T-cell (primary cell): ENCODE measurements at places on chromosomes 6 and 20. TPM values are rescaled to one million over a fixed set of nuclear protein-coding genes. Genes with fewer than 3 reads are reported as not detected.

SNRPB2 gene
- total RNA-seq = 45.5 TPM

BHLHE23 gene
- not detected for total RNA-seq

ERVFRD-1 gene
- total RNA-seq = not detected

ECT2L gene
- total RNA-seq = not detected

LPA gene
- total RNA-seq = not detected

SNAP91 gene
- total RNA-seq = not detected

DYNLT2 gene
- 2.7 TPM for total RNA-seq

PYGB gene
- 29.7 TPM for total RNA-seq

SLC4A11 gene
- 1.4 TPM for total RNA-seq

GLP1R gene
- total RNA-seq = not detected

CST2 gene
- not detected for total RNA-seq

MEA1 gene
- 20.5 TPM for total RNA-seq

TSPO2 gene
- total RNA-seq = not detected

TBXT gene
- total RNA-seq = not detected

ACTL10 gene
- total RNA-seq = 6.1 TPM

GDAP1L1 gene
- total RNA-seq = not detected

OLIG3 gene
- not detected for total RNA-seq

DEFB129 gene
- not detected for total RNA-seq

MTHFD1L gene
- 15.1 TPM for total RNA-seq

CLIC5 gene
- total RNA-seq = 9.7 TPM

LST1 gene
- 28.0 TPM for total RNA-seq

TFAP2D gene
- total RNA-seq = not detected

ATP9A gene
- total RNA-seq = 0.44 TPM

CDSN gene
- not detected for total RNA-seq

NRSN1 gene
- total RNA-seq = not detected

SCRT2 gene
- not detected for total RNA-seq

EPPIN gene
- total RNA-seq = not detected

KCNK17 gene
- total RNA-seq = not detected

AVP gene
- not detected for total RNA-seq

FRK gene
- total RNA-seq = 0.06 TPM

DOK5 gene
- not detected for total RNA-seq

FAXC gene
- total RNA-seq = not detected
